ENCODE measurements at places on chromosomes 1 and 21.

DNA sequence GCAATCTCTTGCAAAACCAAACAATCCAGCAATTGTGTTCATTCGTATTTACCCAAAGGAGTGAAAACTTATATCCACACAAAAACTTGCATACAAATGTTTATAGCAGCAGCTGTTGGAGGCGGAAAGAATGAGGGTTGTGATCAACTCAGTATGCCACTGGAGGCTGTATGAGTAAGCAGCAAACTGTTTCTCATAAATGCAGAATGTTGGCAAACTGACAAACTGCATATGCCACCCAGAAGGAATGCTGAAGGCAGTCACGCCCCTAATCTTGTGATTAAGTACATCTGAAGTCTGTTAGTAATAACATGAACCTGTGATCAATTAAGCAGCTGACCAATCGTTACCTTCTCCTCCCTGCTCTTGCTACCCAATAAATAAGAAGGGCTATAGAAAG, 60.5 kb upstream of the CR2 start:
- no peak for DNase-seq

DNA sequence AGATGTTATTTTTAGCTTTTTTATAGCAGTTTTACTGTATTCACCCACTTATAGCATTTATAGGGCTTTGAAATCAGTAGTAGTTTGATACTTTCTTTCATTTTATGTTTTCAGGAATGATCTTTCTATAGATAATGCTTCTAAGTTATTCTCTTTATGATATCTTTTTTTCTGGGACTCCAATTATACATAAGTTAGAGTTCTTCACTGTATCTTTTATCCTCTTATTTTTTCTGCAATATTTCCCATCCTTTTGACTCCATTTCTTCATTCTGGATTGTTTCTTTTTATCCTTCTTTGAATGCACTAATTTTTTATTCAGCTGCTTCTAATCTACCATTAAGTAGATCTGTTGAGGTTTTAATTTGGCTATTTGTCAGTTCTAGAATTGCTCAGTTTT, 73.1 kb downstream of the FMN2 start:
- DNase-seq: no peak

- DNase-seq: no peak
Observed at GRCh38 chr1:194889310-194889709, 1702.9 kb upstream of the B3GALT2 start.

- no peak for DNase-seq
Observed at GRCh38 chr1:200819726-200820125, 53.1 kb upstream of the GPR25 start.

- DNase-seq: no peak
Observed at GRCh38 chr1:227864882-227865281, 49.4 kb downstream of the PRSS38 start.

- no peak for DNase-seq
Observed at GRCh38 chr1:77280962-77281361, 857 bp upstream of the AK5 start.
